Motor neuron (in vitro differentiated cells): ENCODE measurements at places on chromosomes 2 and 18.

DNA sequence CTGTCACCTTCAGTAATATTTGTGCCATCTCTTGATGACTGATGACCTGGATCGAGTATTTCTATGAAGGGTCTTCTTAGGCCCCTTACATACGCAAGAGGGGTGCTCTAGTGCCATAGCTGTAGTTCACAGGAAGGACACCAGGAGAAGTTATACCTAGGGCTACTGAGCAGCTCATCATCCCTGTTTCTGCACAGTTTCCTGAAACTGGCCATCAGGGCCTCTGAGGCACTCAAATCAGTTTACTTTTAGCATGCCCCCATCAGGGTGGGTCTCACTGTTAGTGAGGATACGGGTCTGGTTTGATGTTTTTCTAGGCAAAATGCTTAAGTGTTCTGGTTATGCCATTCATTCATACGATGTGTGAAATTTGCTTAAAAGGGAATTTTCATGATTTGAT, 20.0 kb upstream of the FBLN7 start:
- ATAC-seq: no peak

GRCh38 chr2:152175012-152175367, 573 bp downstream of the STAM2 start:
- peak; percentile 23 for ATAC-seq

GRCh38 chr2:127134833-127135830, 28.2 kb upstream of the BIN1 start:
- ATAC-seq: no peak

GRCh38 chr18:50131591-50131990, 63.4 kb downstream of the MYO5B start:
- ATAC-seq: peak; percentile 18
